Right atrium auricular region (tissue), 2 donors: ENCODE measurements at places on chromosomes 4 and X. TPM values are rescaled to one million over a fixed set of nuclear protein-coding genes. Genes with fewer than 3 reads are reported as not detected.

Gene EFNB1
- 23.7 TPM for total RNA-seq

Gene NIPAL1
- total RNA-seq, result 1.4 TPM

Gene COL4A5
- 35.5 TPM for total RNA-seq

Gene GPAT3
- total RNA-seq, result 27.7 TPM

Gene XAGE2
- not detected for total RNA-seq

Gene CCKAR
- not detected for total RNA-seq

Gene CFAP99
- total RNA-seq, result not detected
